Motor neuron (in vitro differentiated cells): ENCODE measurements at places on chromosomes 13 and 19. TPM values are rescaled to one million over a fixed set of nuclear protein-coding genes. Genes with fewer than 3 reads are reported as not detected.

DNA sequence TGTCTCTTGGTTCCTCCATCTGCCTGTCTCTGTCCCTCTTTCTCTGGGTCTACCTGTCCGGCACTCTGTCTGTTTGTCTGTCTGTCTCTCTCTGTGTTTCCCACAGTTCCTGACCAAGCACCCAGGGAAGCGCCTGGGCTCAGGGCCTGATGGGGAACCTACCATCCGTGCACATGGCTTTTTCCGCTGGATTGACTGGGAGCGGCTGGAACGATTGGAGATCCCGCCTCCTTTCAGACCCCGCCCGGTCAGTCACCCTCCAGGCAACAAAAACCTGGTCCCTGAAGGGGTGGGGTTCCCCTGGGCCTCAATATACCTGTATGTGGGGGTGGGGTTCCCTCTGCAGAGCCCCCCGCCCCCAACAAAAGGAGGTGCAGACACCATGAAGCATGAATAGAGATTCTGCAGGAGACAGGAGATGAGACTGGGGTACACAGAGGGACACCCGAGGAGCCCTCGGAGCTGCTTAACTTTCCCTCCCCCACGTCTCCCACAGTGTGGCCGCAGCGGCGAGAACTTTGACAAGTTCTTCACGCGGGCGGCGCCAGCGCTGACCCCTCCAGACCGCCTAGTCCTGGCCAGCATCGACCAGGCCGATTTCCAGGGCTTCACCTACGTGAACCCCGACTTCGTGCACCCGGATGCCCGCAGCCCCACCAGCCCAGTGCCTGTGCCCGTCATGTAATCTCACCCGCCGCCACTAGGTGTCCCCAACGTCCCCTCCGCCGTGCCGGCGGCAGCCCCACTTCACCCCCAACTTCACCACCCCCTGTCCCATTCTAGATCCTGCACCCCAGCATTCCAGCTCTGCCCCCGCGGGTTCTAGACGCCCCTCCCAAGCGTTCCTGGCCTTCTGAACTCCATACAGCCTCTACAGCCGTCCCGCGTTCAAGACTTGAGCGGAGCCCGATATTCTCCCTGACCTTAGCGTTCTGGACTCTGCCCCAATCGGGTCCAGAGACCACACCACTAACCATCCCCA lies 2.6 kb upstream of the CACNG7 start:
- no peak for ATAC-seq

Gene IGFL3
- total RNA-seq, result not detected in 2 replicates

DNA sequence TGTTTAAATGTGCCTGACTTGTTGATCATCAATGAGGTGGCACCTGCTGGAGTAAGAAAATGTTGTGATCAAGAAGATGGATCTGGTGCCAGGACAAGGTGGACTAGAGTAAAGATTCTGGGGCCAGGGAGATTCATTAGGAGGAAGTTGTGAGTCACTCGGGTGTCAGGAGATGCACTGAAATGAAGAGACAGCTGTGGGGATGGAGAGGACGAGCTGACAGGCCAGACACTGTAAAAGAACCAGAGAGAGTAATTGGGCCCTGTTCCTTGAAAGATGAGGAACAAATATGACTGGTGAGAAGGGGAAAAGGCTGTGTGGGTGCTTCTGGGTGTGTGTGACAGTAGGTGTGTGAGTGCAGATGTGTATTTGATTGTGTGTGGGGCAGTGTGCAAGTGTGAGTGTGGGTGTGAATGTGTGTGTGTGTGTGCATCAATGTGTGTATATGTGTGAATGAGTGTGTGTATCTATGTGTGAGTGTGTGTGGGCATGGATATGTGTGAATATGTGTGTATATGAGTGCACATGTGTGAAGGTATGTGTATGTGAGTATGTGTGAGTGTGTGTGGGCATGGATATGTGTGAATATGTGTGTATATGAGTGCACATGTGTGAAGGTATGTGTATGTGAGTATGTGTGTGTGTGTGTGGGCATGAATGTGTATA lies 260.5 kb downstream of the RFC3 start:
- ATAC-seq, result no peak

Gene ZNF607
- 0.66 and 0.81 TPM in 2 replicates for total RNA-seq

Gene TNPO2
- 118 and 122 TPM in 2 replicates for total RNA-seq

Gene DHDH
- 0.81 and 1.7 TPM in 2 replicates for total RNA-seq

GRCh38 chr13:92097337-92097903 lies 699.0 kb downstream of the GPC5 start:
- ATAC-seq, result no peak

DNA sequence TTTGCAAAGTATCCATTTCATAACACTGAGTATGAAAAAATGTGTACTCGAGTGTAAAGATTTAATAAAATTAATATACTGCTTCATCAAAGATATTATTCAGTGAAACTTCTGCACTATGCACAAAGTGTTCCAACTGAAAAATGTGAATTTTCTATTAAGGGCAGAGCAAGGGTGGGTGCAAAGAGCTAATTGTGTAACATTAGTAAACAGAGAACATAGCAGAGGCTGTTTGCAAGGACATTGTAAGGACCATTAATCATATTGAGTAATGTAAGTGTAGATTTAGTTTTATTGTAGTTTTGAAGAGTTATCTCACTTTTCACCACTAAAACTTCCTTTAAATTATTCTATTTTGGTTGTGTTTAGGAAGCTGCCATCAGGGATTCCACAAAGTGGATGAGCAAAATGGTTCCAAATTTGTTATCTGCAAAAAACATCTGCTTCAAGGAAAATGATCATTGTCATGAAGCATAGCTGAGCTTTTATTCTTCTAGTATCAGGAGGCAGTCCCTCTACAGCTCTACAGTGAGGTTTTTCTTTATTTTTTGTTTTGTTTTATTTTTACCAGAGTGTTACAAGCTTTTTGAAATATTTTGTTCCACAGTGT lies 1375.4 kb downstream of the SLITRK1 start:
- ATAC-seq, result no peak

DNA sequence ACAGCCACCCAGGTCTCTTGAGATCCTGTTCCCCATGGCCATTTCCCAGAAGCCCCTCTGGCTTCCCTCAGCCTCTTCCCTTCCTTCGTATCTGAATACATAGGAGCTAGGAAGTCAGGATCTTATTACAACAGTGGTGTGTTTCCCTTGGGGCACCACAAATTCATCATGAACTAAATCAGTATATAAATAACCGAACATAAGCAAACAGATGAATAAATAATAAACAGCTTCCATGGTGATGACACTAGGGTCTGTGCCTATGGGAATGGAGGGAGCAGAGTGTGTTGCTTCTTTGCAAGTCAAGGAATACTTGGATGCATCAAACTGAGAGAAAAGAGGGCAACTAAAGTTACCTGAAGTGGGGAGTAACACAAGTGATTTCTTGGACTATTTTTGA lies 527.6 kb downstream of the LMO7 start:
- ATAC-seq, result no peak

Gene LILRA5
- total RNA-seq, result not detected in 2 replicates

Gene IGFLR1
- total RNA-seq, result 4.9 and 6.8 TPM in 2 replicates

- ATAC-seq, result no peak
These were observed 1308.2 kb downstream of the PCDH9 start for GRCh38 chr13:65921933-65922332.

Gene CD177
- not detected in 2 replicates for total RNA-seq
